ENCODE measurements at places on chromosomes 16 and 17.

DNA sequence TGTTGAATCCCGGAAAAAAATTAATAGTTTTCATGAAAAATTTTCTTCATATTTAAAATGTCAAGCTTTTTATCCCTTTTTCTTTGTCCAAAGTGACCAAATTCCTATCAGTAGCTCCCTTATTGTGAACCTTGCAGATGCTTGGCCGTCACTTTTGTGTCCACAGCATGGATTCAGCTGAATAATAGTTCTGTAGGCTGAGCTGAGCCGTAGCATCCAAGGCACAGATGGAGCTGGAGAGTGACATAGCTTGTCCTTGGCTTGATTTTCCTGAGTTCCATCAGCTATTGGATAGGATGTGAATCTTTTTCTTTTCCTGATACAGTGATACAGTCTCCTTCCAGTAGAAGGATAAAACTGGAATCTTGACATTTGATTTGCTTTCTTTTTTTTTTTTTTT is 3.6 kb downstream of the NUP85 start:
- DNase-seq: no peak

DNA sequence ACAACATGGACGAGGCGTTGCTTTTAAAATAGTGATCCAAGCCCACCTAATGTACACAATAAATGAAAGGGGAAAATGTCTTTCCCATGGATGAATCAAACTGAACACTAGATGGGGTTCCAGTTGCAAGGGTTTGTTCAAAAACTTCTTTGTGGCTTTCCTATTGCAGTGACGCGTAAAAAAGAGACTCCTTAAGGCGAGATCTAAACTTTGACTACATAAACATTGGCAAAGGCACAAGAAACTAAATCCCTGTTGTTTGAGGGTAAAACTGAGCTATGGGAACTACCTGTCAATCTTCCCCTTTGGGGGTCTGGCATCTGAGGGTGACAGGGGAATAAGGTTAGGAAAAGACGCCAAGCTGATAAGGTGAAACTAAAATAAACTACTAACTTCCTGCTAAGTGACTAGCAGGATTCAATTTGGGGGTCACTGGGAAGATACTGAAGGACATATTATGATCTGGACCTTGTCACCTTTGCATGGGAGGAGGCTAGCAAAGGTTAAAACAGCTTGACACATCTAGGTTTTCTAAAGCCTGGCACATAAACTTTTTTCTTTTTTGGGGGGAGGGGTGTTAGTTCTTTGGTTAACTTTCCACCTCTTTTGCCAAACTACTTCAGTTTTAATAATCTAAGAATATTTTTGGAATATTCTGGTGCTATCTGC is 4.7 kb downstream of the SALL1 start:
- DNase-seq: peak; percentile 74

- peak; percentile 92 for DNase-seq
Observed at GRCh38 chr16:87464691-87465300, 28.0 kb downstream of the ZCCHC14 start.

GRCh38 chr17:8475781-8476180 is 40.1 kb downstream of the NDEL1 start:
- no peak for DNase-seq

DNA sequence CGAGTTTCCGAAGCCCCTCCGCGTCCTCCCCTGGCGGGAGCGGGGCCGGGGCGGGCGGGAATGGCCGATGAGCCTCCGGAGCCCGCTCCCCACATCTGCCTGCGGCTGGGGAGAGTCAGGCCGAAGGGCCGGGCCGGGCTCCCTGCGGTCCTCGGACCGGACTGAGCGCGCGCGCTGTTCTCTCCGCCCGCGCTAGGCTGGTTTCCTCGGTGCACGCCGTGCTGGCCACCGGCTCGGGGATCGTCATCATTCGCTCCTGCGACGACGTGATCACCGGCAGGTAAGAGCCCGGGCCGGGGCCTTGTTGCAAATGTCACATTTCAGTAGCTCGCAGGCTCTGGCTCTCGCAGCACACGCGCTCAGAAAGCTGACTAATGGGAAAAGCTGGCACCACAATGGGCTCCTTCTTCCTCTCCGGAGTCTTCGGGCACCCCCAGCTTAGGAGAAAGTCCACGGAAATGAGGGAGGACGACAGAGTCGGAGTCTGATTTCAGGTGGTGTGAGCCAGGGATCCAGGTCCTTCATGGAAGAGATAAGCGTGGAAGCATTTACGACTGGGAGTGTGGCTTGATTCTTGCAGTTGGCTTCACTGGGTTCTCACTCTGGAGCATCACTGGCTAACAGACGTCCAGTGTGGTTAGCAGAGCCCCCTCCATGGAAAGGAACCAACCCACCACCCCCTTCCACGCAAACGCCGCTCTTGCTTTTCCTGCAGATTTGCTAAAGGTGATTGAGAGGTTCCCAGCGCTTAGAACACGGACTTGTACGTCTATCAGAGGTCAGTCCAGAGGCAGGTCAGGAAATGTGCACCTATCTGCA is 715 bp downstream of the TLCD3A start:
- DNase-seq: peak; percentile 62

GRCh38 chr17:10200016-10200415 is 1.6 kb upstream of the GAS7 start:
- DNase-seq: no peak

- peak; percentile 68 for DNase-seq
Observed at GRCh38 chr16:4176906-4177417, 60.7 kb upstream of the ADCY9 start.

DNA sequence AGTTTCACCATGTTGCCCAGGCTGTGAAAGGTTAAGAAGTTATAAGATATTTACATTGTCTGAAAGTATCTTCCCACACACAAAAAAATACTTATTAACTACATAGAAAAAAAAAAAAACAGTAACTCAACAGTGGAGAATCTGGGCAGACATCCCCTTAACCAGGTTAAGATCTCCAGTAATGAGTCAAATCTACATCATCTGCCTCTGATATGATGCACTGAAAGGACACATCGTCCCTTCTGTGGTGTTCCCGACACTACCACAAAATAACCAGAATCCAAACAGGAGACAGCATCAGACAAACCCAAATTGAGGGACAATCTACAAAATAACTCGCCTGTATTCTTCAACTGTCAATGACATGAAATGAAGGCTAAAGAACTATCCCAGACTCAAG is 40.0 kb downstream of the CMTM4 start:
- DNase-seq: peak; percentile 18

DNA sequence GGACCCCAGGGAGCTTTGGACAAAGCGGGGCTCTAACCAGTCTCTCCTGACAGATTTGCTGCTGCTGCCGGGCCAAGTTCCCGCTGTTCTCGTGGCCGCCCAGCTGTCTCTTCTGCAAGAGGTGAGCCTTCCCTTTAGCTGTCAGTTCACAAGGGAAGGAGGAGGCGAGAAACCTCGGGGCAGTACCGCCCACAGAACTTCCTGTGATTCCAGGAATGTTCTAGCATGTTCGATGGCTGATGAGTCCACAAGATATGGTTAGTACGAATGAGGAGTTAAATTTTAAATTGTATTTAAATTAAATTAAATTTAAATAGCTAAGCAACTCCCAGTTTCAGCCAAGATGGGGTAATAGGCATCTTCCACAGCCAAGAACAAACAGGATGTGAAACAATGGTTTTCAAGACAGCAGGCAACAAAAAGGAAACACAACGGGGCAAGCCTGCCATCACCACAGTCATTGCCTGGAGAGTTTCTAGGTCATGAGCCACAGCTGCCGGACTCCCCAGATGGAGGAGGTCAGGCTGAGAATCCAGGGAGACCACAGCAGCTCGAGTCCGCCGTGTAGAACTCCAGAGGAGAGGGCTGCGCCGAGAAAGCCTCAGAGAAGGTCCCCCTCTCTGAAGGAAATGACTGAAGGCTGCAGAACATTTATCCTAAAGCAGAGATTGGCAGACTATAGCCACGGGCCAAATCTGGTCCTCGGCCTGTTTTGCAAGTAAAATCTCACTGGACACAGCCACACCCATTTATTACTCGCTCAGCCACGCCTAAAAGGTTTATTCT is 9.5 kb upstream of the TCF25 start:
- DNase-seq: peak; percentile 63

DNA sequence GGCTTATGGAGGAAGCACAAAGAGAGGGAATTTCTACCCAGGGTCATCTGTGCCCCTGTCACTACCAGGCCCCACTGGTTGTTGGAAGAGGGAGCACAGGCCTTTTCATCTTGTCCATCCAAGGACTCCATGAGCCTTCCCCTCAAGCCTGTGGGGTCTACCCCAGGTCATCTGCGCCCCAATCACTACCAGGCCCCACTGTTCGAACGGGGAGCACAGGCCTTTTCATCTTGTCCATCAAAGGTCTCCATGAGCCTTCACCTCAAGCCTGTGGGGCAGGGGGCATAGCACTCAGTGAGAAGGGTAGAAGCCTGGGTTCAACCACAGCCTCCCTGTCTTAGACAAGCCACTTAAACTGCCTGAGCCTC is 101.5 kb upstream of the CDH5 start:
- no peak for DNase-seq

DNA sequence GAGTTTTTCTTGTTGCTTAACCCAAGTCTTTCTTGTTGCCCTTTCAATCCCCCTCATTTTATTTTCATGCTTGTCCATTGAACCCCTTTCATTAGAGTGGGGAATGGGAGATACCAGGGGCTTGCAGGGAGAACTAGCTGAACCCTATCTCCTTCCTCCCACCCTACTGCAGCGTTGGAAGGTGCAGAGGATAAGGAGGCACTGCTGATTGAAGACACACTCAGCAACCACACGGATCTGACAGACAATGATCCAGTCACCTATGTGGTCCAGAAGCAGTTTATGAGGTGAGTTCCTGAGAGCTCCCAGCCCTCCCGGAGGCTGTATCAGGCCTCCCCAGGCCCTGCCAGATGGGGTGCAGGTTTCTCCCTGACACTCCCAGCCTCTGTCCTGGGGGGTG is 32.5 kb downstream of the ANKRD40 start:
- no peak for DNase-seq

GRCh38 chr17:35051183-35051578 is 12.3 kb downstream of the RFFL start:
- DNase-seq: no peak

DNA sequence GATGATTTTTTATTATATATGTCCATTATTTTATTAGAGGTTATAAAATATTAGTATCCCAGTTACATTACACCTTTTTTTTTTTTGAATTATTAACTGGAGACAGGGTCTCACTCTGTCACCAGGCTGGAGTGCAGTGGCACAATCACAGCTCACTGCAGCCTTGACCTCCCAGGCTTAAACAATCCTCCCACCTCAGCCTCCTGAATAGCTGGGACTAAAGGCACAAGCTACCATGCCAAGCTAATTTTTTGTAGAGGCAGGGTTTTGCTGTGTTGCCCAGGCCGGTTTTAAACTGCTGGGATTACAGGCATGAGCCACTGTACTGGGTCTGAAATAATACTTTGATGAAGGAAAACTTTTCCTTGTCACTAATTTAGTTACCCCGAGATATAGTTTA is 63.6 kb downstream of the VMP1 start:
- no peak for DNase-seq

GRCh38 chr17:36879624-36880131 is 57.6 kb upstream of the LHX1 start:
- DNase-seq: no peak

DNA sequence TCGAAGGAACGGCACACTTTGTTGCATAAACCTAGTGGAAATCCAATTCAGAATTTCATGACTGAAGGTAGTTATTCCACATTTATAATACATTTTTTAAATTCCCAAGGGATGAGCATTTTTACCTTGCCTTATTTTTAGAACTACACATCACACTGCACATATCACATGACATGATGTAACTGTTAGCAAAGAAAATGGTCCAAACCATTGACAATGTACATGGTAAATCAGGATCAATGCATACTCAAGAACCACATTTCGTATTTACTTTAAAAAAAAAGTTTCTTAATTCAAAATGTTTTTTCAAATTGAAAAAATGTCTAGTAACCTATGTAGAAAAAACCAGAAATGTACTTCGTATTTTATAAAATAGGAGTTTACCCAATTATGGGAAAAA is 2.5 kb downstream of the KANSL1 start:
- no peak for DNase-seq

DNA sequence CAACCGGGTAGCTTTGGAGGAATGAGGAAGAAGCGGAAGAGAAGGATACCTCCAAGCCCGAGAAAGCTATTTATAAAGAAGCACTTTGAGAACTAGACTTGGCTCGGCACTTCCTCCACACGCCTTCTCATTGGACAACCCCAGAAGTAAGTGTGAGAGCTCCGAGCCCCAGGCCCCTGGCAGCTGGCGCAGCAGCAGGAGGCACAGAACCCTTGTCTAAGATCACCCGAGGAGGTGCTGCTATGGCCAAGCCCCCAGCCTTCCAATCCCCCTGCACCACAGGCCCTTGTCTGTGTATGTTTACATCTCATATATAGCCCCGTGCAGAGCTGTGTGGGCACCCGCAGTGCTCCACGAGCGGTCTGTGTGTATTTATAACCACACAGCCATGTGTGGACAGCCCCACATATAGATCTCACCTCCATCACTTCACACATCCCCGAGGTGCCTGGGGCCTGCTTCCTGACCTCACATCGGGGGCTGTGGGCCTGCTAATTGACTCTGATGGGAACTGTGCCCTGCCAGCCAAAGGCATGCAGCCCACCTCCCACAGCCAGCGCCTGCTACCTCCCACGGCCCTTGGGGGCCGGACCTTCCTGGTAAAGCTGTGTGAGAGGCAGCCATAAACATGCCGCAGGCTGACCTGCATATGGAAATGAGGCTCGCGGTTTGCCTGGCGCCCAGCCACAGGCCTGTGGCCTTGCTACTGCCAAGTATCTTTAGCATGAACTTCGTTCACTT is 96.1 kb downstream of the C17orf67 start:
- peak; percentile 79 for DNase-seq

- no peak for DNase-seq
Observed at GRCh38 chr16:88005181-88005581, 53.9 kb downstream of the BANP start.

GRCh38 chr16:85755929-85756768 is 5.3 kb upstream of the C16orf74 start:
- peak; percentile 50 for DNase-seq

- DNase-seq: peak; percentile 17
Observed at GRCh38 chr17:33052856-33053255, 61.2 kb downstream of the SPACA3 start.

- no peak for DNase-seq
Observed at GRCh38 chr17:73971127-73971526, 232.4 kb upstream of the RPL38 start.

GRCh38 chr17:6969323-6969726 is 26.5 kb upstream of the ALOX12 start:
- no peak for DNase-seq

DNA sequence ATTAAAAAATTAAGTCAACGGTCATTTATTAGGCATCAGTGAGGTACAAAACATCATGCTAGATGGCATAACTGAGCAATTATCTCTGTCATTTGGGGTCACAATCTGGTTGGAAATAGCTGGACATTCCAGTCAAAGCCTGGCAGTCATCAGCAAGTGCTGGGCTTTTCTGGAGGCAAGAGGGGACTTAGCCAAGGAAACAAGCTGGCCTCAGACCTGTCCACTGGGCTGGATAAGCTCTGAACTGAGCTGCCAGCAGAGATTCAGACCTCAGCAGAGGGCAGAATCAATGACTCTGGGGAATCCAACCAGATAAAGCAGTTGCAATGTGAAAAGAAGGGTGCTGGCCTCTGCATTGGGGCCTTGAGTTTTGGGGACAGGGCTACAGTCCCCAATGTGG is 161.9 kb upstream of the NOL11 start:
- no peak for DNase-seq

All from EH (cell line).